ENCODE measurements at places on chromosomes 5 and 9. TPM values are rescaled to one million over a fixed set of nuclear protein-coding genes. Genes with fewer than 3 reads are reported as not detected.
A peak's percentile ranks its signal among the peaks of the same experiment; 100 is the strongest.

GRCh38 chr9:80025796-80026520, 454.2 kb downstream of the TLE4 start:
- no peak for DNase-seq

GRCh38 chr5:77784735-77785134, 8.6 kb upstream of the TBCA start:
- no peak for DNase-seq

DNA sequence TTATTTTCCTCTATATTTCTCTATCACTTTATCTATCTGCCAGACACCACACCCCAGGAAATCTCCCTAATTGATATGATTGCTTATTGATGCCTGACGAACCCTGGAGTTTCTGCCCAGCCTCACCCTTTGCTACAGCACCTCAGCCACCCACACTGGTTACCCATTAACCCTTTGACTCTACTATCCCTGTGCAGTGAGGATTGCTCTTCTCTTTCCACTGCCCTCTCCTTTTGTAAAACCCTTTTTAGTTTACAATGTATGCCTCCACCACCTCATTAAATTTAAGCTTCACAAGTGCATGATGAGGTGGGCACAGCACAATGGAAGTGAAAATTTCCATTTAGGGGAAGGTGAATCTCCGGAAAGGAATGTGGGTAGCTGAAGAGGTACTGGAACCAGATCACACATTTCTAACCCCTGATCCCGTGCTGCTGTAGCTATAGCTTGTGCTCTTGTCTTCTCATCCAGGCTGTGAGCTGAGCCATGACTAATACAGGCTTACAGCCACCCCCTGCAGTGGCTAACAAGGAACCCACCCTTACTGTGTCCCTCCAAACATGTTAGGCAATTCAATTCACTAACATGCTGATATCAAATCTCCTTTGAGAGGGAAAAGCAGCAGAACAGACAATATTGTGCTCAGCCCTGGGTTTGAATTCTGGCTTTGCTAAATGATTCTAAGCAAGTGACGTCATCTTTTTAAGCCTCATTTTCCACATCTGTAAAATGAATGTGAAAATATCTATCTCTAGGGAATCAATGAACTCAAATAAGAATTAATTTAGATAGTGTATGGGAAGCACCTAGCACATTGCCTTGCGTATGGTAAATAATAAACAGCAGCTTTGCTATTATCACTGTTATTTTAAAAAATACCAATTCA, 186.9 kb upstream of the TRIM32 start:
- no peak for DNase-seq

DNA sequence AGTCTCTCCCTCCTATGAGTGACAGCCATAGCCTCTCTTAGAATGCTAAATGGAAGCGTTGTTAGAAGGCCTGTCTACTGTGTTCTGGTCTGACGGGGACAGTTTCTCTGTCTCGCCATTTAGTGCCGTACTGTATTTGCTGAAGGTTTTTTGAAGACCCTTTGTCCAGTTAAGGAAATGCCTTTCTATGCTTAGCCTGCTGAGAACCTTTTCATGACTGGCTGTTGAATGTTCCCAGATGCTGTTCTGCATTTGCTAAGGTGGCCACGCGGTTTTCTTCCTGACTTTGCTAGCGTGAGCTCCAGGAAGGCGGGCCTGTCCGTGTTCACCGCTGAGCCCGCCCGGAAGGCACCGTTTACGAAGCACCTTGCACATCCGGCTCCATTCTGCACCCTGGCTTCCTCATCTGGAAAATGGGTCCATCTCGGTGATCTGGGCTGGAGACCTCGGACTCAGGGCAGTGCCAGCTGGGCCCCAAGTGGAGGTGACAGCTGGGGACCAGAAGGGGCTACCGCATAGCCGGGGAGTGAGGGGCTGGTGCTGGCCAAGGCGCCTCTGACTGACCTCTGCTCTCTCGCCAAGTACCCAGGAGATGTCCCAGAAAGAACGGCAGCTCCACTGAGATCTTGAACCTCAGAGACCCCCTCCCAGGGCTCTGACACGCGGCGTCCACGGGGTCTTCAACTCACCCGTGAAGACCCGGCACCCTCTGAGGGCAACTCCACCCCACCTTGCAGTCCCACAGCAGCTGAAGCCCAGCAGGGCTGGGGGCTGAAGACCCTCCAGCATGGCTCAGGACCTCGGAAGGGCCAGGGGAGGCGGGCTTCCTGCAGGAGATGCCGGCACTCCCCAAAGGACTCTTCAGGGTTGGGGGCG, 52.5 kb upstream of the NKD2 start:
- peak; percentile 3 for DNase-seq

DNA sequence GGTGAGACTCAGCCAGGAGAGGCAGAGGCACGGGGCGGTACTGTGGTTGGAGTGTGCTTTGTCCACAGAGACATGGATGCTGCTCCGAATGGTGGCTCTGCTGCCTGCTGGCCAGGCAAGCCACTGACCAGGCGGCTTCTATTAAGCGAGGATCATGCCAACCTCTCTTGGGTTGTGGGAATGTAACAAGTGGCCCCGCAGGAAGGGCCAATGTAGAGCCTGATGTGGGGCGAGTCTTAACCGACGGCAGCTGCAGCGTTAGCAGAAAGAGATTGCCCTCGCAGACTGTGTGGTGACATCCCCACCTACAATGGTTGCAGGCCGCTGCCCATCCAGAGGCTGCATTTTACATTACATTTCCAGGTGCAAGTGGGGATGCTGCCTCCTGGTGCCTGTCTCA, 46.6 kb upstream of the SLC25A51 start:
- DNase-seq, result no peak

GRCh38 chr5:177403102-177403791, 2.8 kb upstream of the PFN3 start:
- no peak for DNase-seq

GRCh38 chr9:114150608-114151007, 4.7 kb upstream of the COL27A1 start:
- no peak for DNase-seq

DNA sequence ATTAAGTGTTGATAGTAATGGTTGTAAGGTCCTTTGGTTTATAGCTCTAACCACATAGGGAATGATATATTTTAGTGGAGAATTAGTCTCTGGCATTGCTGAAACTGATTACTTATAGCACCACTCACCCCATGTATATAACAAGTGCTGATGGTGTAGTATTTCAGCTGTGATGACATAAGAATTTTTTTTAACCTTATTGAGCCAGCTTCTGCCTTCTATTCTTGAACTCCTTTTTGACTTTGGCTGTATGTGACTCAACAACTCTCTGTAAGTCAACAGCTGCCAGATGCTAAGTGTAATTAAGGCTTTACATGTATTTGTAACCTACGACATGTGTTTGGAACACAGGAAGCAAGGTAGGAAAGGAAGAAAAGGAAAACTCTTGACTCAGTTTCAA, 929.6 kb upstream of the WWC1 start:
- DNase-seq, result no peak

GRCh38 chr9:132586830-132587591, 4.6 kb downstream of the BARHL1 start:
- DNase-seq, result no peak

DNA sequence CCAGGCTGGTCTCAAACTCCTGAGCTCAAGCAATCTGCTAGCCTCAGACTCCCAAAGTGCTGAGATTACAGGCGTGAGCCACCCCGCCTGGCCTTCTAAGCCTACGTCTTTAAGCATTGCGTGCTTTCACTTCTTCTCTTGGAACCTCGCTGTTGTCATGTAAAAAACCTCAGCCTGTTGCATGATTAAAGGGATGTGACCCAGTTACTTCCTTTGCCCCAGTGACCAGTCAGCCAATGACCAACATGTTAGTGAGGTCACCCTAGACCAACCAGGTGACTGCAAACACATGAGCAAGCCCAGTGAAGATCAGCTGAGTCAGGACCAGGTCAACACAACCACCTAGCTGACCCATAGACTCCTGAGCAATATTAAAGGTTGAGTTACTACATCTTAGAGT, 10.5 kb downstream of the KIF4B start:
- no peak for DNase-seq

GRCh38 chr9:81499594-81499993, 189.8 kb downstream of the TLE1 start:
- DNase-seq, result no peak

GRCh38 chr5:180605554-180606214, 14.4 kb upstream of the SCGB3A1 start:
- peak; percentile 82 for DNase-seq

DNA sequence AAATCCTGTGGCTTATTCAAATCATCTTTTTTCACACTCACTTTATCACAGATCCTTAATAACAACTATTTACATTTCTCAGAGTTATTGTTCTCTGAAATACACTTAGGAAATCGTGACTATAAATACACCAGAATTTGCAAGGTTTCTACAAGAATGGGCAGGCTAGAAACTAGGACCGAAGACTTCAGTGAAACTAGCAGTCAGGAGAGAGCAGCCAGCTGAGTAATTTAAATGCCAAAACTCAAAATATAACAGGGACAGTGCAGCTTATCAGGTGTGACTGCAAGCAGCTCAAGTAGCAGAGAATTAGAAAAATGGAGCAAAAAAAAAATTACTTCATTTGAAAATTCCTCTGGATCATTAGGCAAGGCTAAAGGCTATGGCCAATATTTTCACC, 719.3 kb upstream of the ZNF608 start:
- DNase-seq, result no peak

- no peak for DNase-seq
Measured at GRCh38 chr5:132234684-132235062, 7.0 kb upstream of the P4HA2 start.

GRCh38 chr5:74974451-74975091, 77.8 kb downstream of the GCNT4 start:
- DNase-seq, result no peak

DNA sequence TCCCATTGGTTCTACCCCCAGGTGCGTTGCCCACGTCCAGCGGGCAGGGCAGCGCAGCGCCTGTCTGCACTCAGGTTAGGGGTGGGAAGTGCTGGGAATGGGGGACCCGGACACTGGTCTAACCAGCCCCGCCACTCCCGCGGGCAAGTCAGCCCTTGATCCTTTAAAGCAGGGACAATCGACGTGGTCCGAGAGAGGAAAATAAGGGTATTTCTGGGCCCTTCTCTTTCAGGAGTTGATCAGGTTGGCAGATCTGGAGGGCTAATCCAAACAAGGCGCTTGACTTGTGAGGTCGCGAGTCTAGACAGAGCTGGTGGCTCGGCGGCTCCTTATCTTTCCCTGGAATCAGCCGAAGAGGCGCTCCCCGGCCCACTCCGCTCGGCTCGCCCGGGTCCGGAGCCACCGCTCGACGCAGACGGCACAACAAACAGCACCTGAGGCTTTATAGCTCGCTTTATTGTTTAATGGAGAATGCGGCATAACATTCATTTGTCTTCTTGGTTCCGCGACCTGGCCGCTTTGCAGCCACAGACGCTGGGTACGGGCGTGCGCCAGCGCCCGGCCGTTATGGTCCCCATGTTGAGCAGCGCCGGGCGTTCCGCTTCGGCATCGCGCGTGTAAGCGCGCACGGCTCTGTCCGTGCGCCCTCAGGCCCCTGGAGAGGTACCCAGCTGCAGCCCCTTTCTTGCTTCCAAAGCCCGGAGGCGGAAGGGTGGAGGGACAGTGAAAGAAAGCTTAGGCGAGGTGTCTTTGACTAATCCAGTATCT, 15.8 kb downstream of the ISL1 start:
- DNase-seq, result no peak

GRCh38 chr9:36328798-36329411, 70.7 kb upstream of the GNE start:
- peak; percentile 64 for DNase-seq

DNA sequence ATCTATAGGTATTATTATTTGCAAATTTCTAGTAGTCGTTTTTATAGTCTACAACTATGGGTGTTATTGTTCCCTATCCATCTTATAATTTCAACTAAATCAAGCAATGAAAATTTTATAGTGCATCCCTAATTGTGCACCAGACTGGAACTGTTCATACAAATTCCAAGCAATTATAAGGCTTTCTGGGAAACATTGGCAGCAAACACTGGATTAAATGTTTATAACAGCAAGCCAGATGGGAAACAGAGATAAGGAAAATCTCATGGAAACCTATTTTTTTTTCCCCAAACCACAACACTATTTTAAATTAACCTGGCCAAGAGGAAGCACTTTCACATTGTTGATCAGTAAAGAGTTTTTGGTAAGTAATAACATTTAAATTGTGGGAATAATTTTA, 524.3 kb downstream of the RASEF start:
- DNase-seq, result no peak

- DNase-seq, result no peak
Measured at GRCh38 chr9:100549048-100549447, 28.8 kb upstream of the CAVIN4 start.

The IFNK gene
- total RNA-seq, result not detected

The ZFP37 gene
- total RNA-seq, result 3.5 TPM

The GARIN3 gene
- 11.5 TPM for total RNA-seq

The DBH gene
- 0.06 TPM for total RNA-seq

The RASEF gene
- total RNA-seq, result 9.1 TPM

The HSD17B4 gene
- total RNA-seq, result 78.4 TPM

The SAXO1 gene
- total RNA-seq, result 25.8 TPM

The PCDHGB1 gene
- total RNA-seq, result 12.5 TPM
